H1 (cell line): ENCODE measurements at places on chromosomes 7 and 10. TPM values are rescaled to one million over a fixed set of nuclear protein-coding genes. Genes with fewer than 3 reads are reported as not detected.
A peak's percentile ranks its signal among the peaks of the same experiment; 100 is the strongest.

GRCh38 chr7:38307640-38308039, 34.2 kb upstream of the TARP start:
- H3K4me3 ChIP-seq = no peak overlapping the region
- no peaks in the 10 kb centered on the region for H3K4me1 ChIP-seq
- no peaks in the 10 kb centered on the region for H3K27me3 ChIP-seq
- H3K27ac ChIP-seq = no peak overlapping the region
- DNase-seq = no peak
- no peaks in the 10 kb centered on the region for H3K36me3 ChIP-seq

- DNase-seq = no peak
- no peaks in the 10 kb centered on the region for H3K27me3 ChIP-seq
- H3K27ac ChIP-seq = no peak overlapping the region
- no peak overlapping the region for H3K4me3 ChIP-seq
- peaks cover 4% of the 10 kb centered on the region for H3K4me1 ChIP-seq
- H3K36me3 ChIP-seq = no peaks in the 10 kb centered on the region
Observed at GRCh38 chr7:128124786-128125185, 93.5 kb upstream of the LRRC4 start.

- no peaks in the 10 kb centered on the region; the same call in 1 of the 2 replicates for H3K4me1 ChIP-seq
- no peaks in the 10 kb centered on the region for H3K36me3 ChIP-seq
- no peaks in the 10 kb centered on the region for H3K27me3 ChIP-seq
- H3K27ac ChIP-seq = no peak overlapping the region
Observed at GRCh38 chr7:3025616-3026015, 18.1 kb downstream of the CARD11 start.

GRCh38 chr10:99372546-99373271, 43.6 kb downstream of the CNNM1 start:
- no peaks in the 10 kb centered on the region for H3K27me3 ChIP-seq
- H3K27ac ChIP-seq = no peak overlapping the region
- H3K4me1 ChIP-seq = no peaks in the 10 kb centered on the region
- H3K4me3 ChIP-seq = no peak overlapping the region
- DNase-seq = no peak

DNA sequence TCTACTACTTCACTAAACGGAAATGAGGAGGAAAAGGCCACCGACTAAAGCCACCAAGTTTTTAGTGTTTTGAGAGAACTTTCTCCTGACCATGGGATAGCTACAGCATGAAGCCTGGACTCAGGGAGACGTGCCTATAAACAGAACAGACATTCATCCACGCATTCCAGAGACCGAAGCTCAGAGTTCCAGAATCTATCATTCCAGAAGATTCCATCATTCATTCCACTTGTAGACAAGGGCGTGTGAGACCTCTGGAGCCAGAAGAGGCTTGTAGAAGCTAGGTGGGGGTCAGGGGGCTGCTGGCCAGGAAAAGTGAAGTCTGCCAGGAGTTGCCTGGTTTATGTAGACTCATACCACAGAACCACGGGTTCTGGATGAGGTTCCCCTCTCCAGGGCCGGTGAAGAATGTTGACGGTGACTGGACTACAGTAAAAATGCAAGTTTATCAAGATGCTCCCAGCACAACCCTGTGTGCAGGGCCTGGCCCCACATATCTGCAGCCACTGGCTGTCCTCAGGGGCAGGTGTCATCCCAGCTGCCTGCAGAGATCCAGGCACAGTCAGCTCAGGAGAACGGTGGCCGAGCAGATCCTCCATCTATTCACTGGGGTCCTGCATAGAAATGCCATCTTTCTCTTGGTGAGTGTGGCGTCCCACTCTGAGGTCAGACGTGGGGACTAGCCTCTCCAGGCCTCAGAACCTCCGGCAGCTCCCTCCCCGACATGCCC, 215.7 kb downstream of the USP6NL start:
- DNase-seq = no peak
- H3K4me1 ChIP-seq = no peaks in the 10 kb centered on the region
- no peaks in the 10 kb centered on the region for H3K27me3 ChIP-seq
- H3K36me3 ChIP-seq = no peaks in the 10 kb centered on the region
- no peak overlapping the region for H3K4me3 ChIP-seq

DNA sequence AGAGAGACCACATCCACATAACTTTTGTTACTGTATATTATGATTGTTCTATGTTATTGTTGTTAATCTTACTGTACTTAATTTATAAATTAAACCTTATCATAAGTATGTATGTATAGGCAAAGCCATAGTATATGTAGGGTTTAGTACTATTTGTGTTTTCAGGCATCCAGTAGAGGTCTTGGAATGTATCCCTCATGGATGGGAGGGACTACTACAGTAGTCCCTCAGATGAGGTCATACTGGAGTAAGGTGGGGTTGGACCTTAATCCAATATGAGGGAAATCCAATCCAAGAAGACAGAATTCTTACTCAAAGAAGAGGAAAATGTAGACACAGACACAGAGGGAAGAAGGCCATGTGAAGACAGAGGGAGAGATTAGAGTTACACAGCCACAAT, 34.1 kb upstream of the MALRD1 start:
- H3K4me3 ChIP-seq = no peak overlapping the region
- no peak overlapping the region for H3K27ac ChIP-seq
- DNase-seq = no peak

- H3K4me1 ChIP-seq = no peaks in the 10 kb centered on the region; the same call in 1 of the 2 replicates
- no peak overlapping the region for H3K4me3 ChIP-seq
- no peaks in the 10 kb centered on the region for H3K36me3 ChIP-seq
- no peaks in the 10 kb centered on the region for H3K27me3 ChIP-seq
Observed at GRCh38 chr7:80106498-80107113, 28.0 kb upstream of the GNAI1 start.

GRCh38 chr10:73998929-73999691, 1.2 kb downstream of the VCL start:
- peak overlapping the region; percentile 96 for H3K4me3 ChIP-seq
- H3K27ac ChIP-seq = peak overlapping the region; percentile 98; the same call in 1 of the 2 replicates
- no peaks in the 10 kb centered on the region for H3K27me3 ChIP-seq
- peak; percentile 33 for DNase-seq
- H3K4me1 ChIP-seq = peaks cover 4% of the 10 kb centered on the region

DNA sequence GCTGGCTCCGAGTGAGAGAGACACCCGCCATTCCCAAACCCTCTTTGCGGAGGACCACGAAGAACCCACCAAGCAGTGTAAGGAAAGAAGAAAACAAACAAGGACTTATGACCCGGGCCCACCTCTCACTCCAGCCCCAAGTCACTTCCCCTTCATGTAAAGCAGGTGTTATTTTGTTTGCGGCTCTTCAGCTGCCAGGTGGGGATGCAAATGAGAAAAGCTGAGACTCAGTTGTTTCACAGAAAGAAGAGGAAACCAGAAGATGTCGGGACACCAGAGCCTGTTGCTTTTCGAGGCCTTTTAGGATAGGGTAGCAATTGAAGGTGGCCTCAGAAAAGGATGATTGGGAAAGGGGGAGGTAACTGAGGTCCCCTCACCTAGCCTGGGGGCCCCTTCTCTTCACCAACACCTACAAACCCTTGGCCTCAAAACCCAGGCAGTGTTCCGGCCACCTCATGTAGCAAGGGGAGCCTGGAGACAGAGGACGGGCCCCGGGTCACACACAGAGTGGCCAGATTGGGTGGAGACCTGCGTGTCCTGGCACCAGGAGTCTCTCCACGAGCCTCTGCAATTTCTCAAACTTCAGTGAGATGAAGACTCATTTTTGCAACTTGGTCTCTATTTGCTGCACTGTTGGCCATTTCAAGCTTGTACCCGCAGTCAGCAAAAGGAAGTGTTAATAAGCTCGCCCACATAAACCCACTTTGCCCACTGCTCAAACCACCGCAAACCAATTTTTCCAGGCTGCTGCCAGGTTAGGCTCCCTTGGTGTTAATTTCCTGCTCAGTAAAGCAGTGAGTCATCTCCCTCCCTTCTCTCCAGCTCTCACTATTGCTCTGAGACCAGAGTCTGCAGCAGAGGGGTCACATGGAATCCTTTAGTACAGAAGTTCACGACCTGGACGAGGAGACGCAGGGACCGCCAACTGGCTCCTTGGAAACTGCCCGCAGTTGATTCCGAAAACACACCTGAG, 45.5 kb downstream of the AOC1 start:
- no peaks in the 10 kb centered on the region for H3K4me1 ChIP-seq
- H3K27ac ChIP-seq = no peak overlapping the region
- no peak for DNase-seq
- H3K4me3 ChIP-seq = no peak overlapping the region
- no peaks in the 10 kb centered on the region for H3K36me3 ChIP-seq

DNA sequence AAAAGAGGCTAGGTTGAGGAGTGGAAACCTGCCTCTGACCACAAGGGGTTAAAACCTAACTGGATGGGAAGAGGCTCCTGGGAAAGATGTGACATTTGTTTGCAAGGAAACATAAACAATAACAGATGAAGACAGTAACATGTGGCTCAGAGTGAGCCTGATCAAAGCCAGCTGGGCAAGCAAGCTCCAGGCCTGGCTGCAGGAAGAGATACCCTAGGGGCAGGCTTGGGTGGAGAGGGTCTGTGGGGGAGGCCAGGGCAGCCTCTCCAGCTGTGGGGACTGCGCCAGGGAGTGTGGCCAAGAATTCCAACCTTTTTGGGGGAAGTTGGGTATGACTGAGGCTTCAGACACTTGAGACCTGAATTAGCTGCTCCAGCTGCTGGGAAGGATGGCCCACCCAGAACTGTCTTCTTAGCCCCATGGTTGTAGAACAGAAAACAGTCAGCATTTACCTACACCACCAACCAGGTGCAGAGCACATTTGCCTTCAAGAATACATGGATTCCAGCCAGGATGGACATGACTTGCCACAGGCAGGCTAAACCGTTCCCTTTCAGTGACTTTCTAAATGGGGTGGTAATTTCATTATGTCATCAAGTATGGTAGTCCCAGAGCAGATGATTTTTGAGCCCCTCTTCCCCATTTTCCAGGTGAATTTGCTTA, 10.4 kb upstream of the FAM170B start:
- DNase-seq = no peak
- no peaks in the 10 kb centered on the region for H3K36me3 ChIP-seq
- H3K4me1 ChIP-seq = peaks cover 4% of the 10 kb centered on the region; the same call in 1 of the 2 replicates
- no peak overlapping the region for H3K27ac ChIP-seq
- H3K27me3 ChIP-seq = no peaks in the 10 kb centered on the region

DNA sequence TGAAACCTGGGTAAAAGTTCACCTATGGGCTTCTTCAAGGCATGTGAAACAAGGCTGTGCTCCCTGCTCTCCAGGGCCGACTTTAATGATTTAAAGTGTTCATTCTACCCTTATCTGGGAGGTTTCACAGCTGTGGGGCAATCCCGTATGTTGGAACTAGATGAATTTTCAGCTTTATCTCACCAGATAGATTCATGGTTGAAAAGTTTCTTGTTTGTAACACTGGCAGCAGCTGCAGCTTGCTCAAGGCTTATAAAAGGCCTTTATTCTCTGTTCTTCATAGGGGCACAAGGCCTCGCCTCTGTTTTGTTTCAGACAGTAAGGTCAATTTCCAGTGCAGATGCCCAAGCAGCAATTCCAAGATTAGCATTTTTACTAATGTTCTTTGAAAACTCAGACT, 70.4 kb upstream of the DNAJB12 start:
- no peak overlapping the region for H3K4me3 ChIP-seq
- peaks cover 12% of the 10 kb centered on the region for H3K36me3 ChIP-seq
- DNase-seq = no peak

DNA sequence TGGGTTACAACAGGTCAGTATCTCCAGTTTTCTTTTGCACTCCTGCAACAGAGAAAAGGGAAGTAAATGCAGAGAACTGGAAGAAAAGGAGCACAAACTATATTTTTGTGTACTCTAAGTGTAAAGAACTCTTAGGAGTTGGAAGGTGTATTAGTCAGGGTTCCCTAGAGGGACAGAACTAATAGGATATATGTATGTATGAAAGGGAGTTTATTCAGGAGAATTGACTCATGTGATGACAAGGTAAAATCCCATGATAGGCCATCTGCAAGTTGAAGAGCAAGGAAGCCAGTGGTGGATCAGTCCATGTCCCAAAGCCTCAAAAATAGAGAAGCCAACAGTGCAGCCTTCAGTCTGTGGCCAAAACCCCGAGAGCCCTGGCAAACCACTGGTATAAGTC, 22.6 kb upstream of the RAB18 start:
- H3K27ac ChIP-seq = no peak overlapping the region
- H3K4me3 ChIP-seq = no peak overlapping the region

- no peak overlapping the region for H3K27ac ChIP-seq
- H3K4me3 ChIP-seq = no peak overlapping the region
- H3K4me1 ChIP-seq = peaks cover 2% of the 10 kb centered on the region
- no peaks in the 10 kb centered on the region for H3K27me3 ChIP-seq
Observed at GRCh38 chr7:49812534-49812933, 39.1 kb downstream of the VWC2 start.

DNA sequence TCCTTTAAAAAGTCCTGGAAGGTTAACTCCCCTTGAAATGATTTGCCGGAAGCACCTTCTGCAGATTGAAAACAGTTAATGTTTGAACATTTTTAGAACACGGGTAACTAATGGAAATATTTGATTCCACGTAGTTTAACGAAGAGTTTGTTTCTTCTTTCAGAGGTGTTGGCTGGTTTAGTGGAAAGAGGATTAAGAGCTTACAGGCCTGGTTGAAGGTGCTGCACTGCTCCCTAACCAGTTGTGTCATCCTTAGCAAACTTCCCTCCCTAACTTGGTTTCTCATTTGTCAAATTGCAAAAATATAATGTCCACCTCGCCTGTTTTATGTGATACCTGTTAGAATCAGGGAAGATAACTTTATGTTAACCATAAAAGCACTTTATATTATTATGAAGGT, 243.0 kb upstream of the FZD8 start:
- no peaks in the 10 kb centered on the region for H3K36me3 ChIP-seq
- no peaks in the 10 kb centered on the region for H3K27me3 ChIP-seq
- no peak overlapping the region for H3K4me3 ChIP-seq
- no peaks in the 10 kb centered on the region for H3K4me1 ChIP-seq

- no peaks in the 10 kb centered on the region for H3K27me3 ChIP-seq
- no peak overlapping the region for H3K4me3 ChIP-seq
- DNase-seq = peak; percentile 65
- no peak overlapping the region for H3K27ac ChIP-seq
- no peaks in the 10 kb centered on the region for H3K36me3 ChIP-seq
Observed at GRCh38 chr10:117462424-117462792, 80.1 kb upstream of the EMX2 start.

DNA sequence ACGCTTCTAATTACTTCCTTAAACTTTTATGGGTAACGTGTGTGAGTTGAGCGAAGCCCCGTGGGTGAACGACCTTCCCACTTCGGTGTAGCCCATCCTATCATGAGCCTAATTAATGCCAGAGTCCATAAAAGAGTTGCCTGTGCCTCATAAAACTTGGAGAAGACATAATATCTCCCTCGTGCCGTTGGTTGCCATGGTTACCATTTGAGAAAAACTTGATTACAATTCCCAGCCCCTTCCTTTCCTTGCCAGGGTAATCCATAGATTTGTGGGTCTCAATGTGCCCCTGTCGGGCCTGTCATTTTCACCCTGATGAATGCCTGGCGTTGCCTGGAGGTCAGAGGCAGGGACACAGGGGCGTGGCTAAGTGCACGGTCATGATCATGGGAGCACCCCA, 127.1 kb downstream of the GLRX3 start:
- no peaks in the 10 kb centered on the region for H3K4me1 ChIP-seq
- no peaks in the 10 kb centered on the region for H3K36me3 ChIP-seq
- no peaks in the 10 kb centered on the region for H3K27me3 ChIP-seq
- H3K4me3 ChIP-seq = no peak overlapping the region
- DNase-seq = no peak
- no peak overlapping the region for H3K27ac ChIP-seq

- H3K27me3 ChIP-seq = no peaks in the 10 kb centered on the region
- no peaks in the 10 kb centered on the region for H3K4me1 ChIP-seq
- H3K36me3 ChIP-seq = no peaks in the 10 kb centered on the region
Observed at GRCh38 chr10:89086801-89087521, 96.4 kb downstream of the FAS start.

TMEM26 gene
- total RNA-seq = 1.9 and 2.8 TPM in 2 replicates

EGR2 gene
- total RNA-seq = 2.1 and 3.0 TPM in 2 replicates
